Fibroblast of mammary gland (primary cell): ENCODE measurements at places on chromosomes 7 and 10.
A peak's percentile ranks its signal among the peaks of the same experiment; 100 is the strongest.

- peak; percentile 81 for DNase-seq
These were observed 40.3 kb downstream of the NRCAM start for GRCh38 chr7:108415821-108416536.

DNA sequence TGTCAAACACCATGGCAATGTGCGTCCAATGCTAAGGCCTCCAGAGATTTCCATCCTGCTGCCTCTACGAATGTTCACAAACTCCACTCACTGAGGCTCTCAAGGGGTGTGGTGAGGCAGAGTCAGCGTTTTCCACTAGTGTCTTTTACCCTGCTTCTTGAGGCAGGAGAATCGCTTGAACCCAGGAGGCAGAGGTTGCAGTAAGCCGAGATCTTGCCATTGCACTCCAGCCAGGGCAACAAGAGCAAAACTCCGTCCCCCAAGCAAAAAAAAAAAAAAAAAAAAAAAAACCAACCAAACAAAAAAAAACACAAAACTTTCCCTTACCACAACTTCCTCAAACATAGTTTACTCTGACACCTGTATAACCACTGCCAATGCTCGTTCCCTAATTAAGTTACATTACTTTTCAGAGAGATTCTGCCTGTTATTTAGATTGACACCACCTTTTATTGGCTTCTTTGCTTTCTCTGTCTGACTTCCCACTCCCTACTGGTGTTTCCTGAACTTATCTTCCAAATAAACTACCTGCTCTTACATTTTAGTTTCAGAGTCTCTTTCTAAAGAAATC is 102.1 kb upstream of the ZNF746 start:
- DNase-seq: no peak

GRCh38 chr7:85480666-85481065 is 293.8 kb upstream of the SEMA3D start:
- no peak for DNase-seq

GRCh38 chr10:102613785-102614184 is 30.5 kb upstream of the TRIM8 start:
- peak; percentile 38 for DNase-seq

- no peak for DNase-seq
These were observed 15.2 kb downstream of the SAMD9L start for GRCh38 chr7:93133005-93133404.

- no peak for DNase-seq
These were observed 166.0 kb downstream of the ACTR3B start for GRCh38 chr7:152925412-152926147.

DNA sequence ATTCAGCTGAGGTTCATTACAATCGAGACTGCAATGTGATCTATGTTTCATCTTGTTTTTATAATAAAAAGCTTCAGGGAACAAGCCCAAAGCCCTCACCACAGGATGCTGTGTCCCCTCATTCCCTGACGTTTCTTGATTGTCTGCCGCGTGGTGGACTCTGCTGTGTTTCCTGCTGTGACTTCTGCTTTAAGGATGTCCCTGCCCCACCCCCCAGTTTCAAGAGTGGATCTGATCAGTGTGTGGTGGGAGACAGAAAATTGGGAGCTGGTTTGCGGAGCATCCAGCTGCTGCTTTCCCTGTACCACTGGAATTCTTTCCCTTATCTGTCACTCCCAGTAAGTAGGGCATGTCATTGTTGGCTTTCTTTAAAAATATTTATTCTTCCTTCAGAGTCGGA is 86.2 kb downstream of the CREM start:
- no peak for DNase-seq

GRCh38 chr10:76209135-76209534 is 777.7 kb downstream of the LRMDA start:
- DNase-seq: peak; percentile 78

DNA sequence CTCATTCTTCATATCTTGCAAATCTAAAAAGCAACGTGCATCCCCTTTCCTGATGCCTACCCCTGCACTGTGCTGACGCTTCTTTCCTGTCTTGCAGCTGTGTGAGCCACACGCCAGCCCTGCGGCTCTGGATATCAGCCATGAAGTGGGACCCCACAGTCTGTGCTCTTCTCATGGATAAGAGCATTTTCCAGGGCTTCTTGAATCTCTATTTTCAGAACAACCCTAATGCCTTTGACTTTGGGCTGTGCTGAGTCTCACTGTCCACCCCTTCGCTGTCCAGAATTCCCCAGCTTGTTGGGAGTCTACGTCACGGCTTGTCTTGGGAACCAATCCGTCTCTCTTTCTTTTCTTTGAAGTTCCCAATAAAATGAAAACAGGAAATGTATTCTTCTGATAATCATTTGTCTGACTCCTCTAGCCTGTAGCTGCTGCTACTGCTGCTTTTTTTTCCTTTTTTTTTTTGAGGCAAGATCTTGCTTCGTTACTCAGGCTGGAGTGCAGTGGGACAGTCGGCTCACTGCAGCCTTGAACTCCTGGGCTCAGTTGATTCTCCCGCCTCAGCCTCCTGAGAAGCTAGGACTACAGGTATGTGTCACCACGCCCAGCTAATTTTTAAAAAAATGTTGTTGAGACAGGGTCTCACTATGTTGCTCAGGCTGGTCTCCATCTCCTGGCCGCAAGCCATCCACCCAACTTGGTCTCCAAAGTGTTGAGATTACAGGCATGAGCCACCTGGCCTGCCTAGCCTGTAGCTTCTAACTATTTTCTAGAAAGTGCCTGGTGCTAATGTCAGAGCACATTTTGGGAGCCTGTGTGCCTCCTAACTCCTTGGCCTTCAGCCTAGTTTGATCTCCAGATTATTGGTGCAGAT is 30.3 kb downstream of the GSTO2 start:
- DNase-seq: peak; percentile 86

- no peak for DNase-seq
These were observed 148.2 kb upstream of the FERD3L start for GRCh38 chr7:19293431-19293830.

DNA sequence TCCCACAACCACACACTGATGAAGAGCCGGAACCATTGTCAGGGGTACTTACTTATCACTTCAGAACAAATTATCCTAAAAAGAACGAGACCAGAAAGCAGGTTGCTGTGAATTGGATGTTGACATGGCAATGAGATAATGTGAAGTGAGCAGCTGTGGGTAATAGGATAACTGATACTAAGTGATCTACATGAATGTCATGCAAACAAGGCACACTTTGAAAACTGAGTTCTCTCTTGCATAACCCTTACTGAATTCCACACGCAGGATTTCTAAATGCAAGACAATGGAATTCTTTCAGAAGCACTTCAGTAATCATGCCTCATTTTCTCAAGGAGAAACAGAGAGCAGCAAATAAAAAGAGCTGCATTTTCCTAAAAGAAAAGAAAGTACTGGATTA is 242.5 kb upstream of the TMEM229A start:
- DNase-seq: no peak

DNA sequence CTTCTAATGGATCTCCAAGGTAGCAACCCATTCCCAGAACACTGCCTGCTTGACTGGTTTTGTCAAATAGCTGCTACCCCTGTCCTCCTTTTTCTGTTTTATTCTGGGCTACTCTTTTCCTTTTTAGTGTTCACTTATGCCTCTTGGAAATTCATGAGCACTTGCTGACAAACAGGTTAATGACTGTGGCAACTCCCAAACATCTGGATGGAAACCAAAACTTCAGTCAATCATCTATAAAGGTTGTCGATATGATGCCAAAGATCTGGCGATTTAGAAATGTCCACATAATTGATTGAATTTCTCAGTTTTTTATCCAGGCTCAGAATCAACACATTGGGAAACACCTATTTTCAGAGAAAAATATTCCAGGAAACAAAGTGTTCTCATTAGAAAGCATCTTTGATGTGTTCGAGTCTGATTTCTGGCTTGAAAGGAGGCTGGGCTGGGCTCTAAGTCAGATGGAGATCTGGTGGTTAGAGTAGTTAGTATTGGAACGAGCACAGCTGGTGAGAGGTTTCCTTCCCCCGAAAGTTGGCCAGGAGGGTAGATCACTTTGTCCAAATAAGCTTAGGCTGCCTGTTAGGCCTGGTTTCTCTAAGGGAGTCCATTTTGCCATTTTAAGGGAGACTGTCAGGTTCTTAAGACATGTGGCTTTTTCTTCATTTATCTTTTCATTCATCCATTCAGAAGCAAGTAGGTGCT is 17.8 kb downstream of the PAX2 start:
- no peak for DNase-seq

GRCh38 chr10:103661198-103661950 is 167.9 kb downstream of the NEURL1 start:
- peak; percentile 95 for DNase-seq

DNA sequence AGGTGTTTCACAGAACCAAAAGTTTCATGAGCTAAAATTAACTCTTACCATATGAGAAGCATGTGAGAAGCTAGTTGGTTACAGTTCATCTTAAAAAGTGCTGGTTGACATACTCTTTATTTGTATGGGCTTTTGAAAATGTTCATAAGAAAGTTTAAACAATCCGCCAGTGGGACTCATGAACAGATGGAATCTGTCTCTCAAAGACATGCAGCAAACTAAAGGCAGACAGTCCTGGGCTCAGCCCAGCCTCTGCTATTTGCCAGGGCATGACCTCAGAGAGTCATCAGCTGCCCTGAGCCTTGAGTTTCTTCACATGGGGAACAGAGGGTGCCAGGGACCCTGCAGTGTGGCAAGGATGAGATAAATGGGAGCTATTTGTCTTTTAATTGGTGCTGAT is 3.2 kb downstream of the PYROXD2 start:
- DNase-seq: no peak

DNA sequence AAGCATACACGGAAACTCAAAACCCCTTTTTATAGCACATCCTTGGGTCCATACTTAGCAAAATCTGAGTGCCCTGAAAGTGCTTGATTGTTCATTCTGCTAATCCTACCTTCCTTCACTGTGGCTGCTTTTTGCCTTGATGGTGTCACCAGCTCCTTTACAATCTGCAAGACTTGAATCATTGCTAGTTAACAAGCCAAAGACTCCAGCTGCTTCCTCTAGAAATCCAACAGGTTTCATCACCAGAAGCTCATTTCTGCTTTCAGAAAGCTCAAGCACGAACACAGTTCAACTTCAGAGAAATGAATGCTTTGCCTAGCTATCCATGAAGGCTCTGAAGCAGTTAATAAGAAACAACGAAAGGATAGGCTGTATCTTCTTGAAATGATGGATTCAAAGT is 38.0 kb downstream of the USP6NL start:
- DNase-seq: peak; percentile 48

GRCh38 chr10:24912215-24912614 is 40.2 kb downstream of the PRTFDC1 start:
- peak; percentile 77 for DNase-seq

GRCh38 chr7:130410868-130411541 is 29.8 kb downstream of the CEP41 start:
- DNase-seq: no peak

DNA sequence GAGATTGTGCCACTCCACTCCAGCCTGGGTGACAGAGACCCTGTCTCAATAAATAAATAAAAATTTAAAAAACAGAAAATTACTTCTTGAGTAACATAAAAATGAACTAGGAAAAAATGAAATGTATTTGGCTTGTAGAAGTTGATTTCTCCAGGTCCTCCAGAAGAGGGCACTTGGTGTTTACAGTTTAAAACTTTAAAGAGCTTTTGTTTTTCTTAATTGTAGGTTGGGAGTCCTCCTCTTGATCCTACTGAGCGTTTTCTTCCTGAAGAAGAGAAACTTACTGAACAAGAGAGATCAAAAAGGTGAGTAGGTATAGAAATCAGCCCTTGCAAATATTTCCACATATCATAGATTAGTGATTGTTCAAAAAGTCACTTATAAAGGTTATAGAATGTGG is 16.2 kb downstream of the KIFBP start:
- peak; percentile 72 for DNase-seq

DNA sequence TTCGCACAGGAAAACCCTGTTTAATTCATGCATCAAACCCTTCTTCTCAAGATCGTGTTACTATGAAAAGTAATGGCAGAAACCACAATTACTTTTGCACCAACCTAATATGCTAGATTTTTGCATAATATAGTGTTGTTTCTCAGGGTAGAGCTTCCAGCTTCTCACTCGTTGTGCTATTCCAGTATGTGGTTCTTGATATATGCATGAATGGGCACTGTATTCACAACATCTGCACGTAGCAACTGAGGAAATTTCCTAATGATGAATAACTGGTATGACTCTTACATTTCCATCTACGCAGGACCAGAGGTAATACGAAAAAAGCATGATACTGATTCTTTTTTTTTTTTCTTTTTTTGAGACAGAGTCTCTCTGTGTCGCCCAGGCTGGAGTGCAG is 326.6 kb upstream of the GALNT17 start:
- no peak for DNase-seq

DNA sequence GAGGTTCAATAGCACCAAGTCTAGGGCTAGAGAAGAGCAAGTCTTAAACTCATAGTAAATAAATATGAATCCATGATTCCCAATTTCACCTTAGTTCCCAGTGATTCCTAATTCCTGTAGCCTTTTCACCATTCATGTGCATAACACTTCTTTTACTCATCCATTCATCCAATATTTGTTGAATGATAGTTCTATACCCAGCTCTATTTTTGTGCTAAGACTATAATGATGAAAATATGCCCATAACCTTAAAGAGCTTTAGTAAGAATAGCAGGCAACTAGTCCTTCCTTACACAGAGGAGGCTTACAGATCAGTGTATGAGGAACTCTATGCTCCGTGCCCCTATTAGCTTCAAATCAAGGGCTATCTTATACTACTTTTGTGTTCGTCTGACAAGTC is 280.2 kb upstream of the CHRM2 start:
- DNase-seq: no peak

DNA sequence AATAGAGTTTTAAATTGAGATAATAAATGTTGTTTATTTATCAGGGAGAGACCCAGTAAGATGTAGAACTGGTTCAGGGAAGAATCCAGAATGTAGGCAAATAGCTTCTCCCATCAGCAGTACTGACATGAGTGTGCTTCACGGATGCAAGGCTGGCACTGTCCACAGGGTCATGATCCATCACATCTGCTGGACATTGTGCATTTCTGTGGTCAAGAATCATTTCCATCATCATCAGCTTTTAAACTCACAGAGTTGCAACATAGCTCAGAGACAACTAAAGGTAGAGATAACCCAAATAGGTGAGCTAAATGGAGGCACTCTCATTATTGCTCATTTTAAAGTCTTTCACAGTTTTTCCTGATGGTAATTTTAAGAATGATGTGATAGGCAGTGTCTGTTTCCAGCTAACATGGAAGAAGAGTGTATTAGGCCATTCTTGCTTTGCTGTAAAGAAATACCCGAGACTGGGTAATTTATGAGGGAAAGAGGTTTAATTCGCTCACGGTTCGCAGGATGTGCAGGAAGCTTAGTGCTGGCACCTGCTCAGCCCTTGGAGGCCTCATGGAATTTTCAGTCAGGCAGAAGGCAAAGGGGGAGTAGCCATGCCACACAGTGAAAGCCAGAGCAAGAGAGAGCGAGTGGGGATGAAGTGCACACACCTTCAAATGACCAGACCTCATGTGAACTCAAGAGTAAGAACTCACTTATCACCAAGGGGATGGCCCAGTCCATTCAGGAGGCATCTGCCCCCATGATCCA is 80.8 kb downstream of the INPP5A start:
- peak; percentile 56 for DNase-seq
